ENCODE measurements at places on chromosomes 5 and 9.

- DNase-seq = no peak
Observed at GRCh38 chr9:36141288-36141687, 4.8 kb downstream of the GLIPR2 start.

DNA sequence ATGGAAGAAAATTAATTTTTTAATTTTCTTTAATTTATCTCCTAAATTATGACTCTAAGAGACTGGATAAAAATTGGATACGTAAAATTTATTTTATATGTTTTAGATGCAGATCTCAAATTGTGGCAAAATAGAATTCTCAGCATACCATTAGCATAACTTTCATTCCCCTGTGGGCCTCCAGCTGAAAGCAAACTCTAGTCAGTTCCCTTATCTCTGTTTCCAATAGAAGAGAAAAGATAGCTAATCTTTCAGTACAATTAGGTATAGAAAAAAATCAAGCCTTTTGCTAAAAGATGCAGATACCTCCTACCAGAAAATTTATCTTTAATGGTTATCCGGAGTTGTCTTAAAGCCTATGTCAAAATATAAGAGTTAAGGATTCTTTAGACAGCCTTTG lies 1530.6 kb downstream of the EFNA5 start:
- DNase-seq = no peak

DNA sequence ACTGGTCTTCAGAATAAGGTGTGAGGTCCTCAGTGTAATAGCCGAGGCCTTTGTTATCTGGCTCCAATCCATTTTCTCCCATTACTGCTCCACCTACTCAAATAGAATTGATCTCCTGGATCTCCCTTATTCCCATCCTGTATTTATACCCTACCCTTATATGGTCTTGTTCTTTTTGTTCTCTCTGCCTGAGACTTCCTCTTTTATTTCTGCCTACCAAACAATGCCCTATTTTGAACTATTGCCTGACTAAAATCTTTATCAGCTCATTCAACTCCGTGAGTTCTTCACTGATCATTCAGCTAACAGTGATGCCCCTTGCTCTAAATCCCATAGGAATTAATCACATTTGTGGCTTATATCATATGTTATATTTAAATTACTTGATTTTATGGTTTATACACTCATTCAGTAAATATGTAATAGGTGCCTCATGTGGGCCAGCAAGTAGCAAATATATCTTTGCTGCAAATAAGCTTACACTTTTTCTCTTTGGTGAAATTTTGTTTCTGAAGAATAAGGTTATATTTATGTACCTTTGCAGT lies 417.5 kb upstream of the MEF2C start:
- no peak for DNase-seq

DNA sequence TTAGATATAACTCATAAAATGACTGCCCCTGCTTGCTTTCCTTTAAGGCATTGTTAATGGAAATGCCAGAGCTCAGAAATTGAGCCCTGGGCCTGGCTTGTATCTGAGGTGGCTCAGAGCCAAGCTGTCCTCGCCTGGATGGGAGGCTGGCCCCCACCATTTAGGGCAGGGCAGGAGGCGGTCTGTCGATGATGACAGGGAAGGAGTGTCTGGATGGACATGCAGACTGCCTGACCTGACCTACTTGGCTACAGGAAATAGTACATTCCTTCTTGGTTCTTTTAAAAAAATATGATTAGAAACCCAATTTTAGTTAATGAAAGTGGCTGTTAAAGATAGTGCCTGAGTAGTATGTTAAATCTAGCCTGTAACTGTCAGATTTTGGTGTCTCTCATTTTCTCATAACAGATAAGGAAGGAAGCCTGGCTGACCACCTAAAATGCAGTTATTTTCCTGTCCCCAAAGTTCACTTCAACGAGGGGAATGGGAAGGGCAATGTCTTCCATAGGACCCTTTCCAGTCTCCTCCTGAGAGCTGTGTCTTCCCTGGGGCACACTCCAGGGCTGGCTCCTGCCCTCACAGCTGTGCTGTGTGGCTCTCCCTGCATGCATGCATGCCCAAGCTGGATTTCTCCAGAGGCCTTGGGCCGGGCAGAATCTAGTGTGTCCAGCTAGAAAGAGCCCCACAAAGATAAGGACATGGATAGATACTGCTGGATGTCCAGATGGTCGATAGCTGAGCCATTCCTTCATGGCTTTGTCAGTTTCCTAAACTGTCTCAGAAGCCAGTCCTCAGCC lies 42.3 kb downstream of the MACROH2A1 start:
- DNase-seq = no peak

- DNase-seq = no peak
Observed at GRCh38 chr9:127109212-127109711, 13.2 kb downstream of the ANGPTL2 start.

DNA sequence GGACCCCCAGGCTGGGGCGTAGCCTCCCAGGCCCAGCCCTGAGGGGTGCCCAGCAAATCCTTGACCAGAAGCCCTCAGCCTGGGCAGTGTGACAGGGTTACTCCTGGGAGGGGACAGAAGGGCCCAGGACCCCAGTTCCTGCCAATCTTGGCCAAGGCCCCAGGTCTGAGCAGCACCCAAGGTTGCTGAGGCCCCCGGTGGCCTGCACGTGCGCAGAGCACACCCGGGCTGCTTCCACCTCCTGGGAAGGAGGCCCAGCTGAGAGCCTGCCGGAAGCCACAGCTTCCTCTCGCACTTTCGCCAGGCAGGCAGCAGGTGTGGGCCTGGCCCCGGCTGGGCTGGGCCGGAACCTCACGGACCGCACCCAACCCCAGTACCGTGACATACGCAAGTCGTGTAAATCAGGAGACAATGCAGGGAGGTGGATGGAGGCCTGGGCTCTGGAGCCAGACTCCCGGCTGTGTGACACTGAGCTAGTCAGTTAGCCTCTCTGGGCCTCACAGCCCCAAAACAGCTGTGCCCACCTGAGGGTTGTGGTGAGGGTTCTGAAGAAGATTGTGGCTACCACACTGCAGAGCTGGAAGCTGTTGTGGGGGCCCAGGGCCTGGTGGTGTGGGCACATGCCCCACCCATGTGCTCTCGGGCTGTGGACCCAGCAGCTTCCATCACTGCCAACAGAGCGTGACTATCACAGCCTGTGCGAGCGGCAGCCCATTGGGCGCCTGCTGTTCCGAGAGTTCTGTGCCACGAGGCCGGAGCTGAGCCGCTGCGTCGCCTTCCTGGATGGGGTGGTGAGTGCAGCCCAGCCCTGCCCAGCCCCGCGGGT lies 5.1 kb downstream of the GRK6 start:
- no peak for DNase-seq

- DNase-seq = no peak
Observed at GRCh38 chr5:125376059-125376641, 629.7 kb upstream of the ZNF608 start.

GRCh38 chr5:143812085-143812705 lies at the start of gene HMHB1:
Gene HMHB1, plus strand, starts transcription at chr5:143812161.
- DNase-seq = no peak

GRCh38 chr9:124390794-124391658 lies 24.2 kb downstream of the PSMB7 start:
- no peak for DNase-seq

DNA sequence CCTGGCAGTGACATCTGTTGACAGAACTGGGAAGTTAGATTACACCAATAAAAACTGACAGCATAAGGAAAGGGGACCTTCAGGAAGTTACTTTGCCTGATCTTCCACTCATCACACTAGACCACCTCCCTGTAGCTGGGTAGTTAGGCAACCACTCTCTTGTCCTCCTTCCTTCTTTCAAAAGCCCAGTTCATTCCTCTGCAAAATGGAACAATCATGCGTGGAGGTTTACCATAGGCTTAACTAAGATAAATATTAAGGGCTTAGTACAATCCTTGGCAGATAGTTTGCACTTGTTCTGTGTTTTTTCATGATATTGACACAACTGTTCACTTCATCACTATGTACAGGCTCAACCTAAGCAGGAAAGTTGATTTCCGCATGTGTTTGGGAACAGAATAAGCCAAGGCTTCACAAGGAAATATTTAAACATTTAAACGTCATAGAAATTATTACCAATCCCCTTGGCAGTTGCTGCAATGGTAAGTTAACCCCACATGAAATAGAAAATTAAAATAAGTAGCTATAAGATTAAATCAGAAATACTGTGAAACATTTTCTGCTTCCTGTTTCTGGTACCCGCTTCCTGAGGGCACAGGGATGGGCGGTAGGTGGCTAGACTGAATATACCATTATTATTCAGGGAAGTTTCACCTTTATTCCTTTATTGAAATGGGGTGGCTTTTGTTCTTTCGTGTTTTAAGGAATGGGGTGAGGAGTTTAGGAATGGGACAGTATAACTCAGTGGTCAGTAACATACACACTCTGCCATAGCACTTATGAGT lies 9.9 kb upstream of the PTGER4 start:
- DNase-seq = no peak

- no peak for DNase-seq
Observed at GRCh38 chr9:124045076-124045829, 33.7 kb downstream of the LHX2 start.

GRCh38 chr5:2602451-2603271 lies 148.8 kb downstream of the IRX2 start:
- no peak for DNase-seq

GRCh38 chr9:95057101-95057500 lies 260.4 kb downstream of the FANCC start:
- DNase-seq = no peak

DNA sequence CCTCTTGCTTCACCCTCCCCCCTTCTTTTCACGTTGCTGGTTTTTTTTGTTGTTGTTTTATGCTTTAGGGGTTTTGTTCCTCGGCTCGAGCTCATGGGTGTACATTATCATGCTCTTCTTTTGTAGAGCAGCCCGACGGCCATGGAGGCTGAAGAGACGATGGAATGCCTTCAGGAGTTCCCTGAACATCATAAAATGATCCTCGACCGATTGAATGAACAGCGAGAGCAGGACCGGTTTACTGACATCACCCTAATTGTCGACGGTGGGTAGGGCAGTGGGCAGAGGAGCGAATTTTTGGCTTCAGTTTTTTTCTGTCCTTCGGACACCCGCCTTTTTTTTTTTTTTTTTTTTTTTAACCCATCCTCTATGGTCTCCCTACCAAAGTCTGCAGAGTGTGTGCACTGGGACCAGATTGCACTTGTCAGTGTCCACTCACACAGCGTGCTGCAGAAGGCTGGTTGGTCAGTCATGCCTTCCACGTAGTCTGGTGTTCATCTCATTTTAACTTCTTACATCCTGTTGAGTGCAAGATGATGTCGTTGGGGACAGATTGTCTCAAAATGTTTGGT lies 1.3 kb downstream of the ZNF131 start:
- no peak for DNase-seq

GRCh38 chr9:125243792-125244260 lies 2.7 kb upstream of the HSPA5 start:
- no peak for DNase-seq

GRCh38 chr5:83162601-83163000 lies 85.3 kb downstream of the XRCC4 start:
- DNase-seq = no peak
